ENCODE measurements at places on chromosomes 16 and 17. TPM values are rescaled to one million over a fixed set of nuclear protein-coding genes. Genes with fewer than 3 reads are reported as not detected.

DNA sequence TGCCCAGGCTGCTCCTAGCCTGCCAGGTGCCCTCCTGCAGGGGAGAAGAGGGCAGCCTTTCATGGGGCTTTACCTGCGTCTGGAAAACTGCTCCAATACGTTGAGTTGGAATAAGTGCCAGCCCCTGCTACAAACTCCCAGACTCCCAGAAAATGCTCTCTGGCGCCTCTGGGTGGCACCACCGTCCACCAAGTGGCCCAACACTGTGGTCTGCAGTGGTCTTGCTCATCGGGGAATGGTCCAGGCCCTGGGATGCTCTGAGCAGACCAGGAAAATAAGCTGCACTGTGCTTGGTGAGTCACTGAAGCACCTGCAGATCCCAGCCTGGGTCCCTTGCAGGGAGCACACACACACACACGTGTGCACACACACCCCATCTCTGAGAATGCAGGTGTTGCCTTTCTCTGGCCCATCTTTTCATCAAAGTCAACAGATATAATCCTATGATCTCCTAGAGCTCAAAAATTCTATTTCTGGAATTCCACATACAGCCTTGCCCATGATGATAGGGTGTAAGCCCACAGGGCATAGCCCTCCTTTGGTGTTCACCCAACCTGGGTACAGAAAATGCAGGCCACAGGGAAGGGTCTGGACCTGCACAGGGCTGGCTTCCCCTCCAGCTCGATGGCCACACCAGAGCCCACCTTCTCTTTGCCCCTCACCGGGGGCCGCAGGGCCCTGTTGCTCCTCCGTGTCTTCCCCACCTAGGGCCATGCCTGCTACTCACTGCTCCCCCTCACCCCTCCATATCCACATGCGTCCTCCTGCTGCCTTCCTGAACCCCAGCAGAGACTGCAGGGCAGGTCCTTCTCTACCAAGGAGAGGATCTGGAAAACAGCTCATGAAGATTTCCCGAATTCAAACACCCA, 20.5 kb downstream of the CDIP1 start:
- peak; percentile 30 for DNase-seq

- no peak for DNase-seq
Observed at GRCh38 chr16:69240331-69240730, 53.4 kb downstream of the SNTB2 start.

GRCh38 chr16:13436641-13437412, 483.1 kb upstream of the ERCC4 start:
- peak; percentile 99 for DNase-seq

GRCh38 chr17:51119415-51120356, 982 bp downstream of the SPAG9 start:
- DNase-seq = peak; percentile 76

- DNase-seq = peak; percentile 69
Observed at GRCh38 chr17:30920282-30920681, 1.5 kb upstream of the ADAP2 start.

DNA sequence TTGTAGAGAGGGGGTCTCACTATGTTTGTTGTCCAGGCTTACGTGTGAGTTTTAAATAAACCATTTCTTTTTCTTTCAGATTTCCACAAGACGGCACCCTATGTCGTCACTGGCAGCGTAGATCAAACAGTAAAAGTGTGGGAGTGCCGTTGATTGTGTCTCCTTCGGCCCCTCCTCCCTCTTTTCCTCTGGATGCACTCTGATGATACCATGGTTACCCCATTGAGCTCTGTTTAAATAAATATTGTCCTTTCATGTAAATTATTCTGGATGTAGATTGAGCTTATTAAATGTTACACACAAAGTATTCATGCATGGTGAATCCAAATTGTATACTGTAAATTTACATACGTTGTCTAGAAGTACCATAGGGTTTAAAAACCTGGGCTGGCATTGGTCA, 29.9 kb downstream of the CLUH start:
- no peak for DNase-seq

CA7 gene
- total RNA-seq = not detected

DNA sequence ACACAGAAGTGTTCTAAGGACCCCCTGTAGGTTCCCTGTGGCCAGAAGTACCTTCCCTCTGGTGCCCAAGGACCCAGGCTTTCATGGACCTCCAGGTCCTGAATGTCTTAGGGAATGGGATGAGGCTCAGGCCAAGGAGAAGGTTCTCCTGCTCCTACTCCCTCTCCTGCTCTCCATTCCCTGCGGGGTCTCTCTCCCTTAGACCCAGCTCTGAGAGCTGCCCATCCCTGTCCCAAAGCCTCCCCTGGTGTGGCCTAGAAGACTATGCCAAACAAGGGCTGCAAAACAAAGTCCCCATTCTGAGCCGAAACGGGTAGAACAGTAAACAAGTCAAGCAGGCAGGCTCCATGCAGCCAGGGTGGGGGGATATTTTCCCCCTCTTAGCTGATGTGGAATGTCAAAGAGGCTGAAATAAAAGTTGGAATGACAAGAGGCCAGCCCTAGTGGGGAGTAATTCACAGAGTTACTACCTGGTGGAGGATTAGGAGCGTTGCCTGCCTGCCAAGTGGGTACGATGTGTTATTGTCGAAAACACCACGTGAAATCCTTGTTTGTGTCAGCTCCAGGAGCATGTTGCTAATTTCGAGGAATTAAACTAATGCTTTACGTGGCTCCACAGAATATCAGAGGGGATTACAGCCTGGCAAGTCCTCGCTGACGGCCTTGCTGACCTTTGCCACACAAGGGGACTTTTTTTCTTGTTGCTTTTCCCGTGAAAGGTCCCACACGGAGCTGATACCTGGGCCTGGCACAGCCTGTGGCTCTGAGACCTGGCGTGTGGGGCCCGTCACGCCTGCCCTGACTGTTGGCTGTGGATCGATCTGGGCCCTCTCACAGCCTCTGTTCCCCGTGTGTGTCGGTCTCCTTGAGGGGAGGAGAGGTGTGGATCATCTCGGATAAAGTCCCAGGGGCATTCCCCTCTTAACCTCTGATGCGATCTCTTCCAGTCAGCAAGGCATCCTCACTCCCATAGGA, 2.9 kb downstream of the WFIKKN2 start:
- no peak for DNase-seq

DNA sequence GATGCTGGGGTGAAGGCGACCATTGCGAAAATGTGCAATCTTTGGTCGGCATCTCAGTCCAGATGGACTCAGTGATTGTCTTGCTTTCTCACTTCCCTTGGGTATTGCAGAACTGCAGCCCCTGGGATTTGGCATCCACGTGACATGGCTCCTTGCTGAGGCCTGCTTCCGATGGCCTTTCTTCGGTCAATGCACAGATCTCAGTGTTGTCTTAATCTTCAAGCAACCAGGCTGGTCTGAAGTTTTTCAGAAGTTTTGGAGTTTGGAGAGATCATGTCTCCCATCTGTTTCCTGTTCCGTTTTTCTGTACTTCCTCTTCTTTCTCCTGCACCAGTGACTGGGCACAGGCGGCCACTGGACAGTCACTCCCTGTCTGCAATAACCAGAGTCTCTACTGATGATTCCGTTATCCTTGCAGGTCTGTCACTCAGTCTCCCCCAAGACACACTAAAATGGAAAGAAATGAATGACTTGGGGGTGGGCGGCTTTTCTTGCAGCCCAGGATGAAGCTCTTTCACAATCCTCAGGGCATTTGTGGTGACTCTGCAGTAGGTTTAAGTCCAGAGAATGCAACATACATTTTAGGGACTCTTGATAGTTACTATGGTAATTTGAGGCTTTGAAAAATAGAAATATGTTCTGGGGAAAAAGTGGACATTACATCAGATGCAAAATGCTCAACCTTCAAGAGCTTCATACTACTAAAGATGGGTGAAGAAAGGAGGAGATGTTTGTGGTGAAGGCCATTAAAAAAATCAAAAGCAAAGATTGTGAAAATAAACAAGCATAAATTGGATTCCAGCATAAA, 106.3 kb upstream of the ZFHX3 start:
- no peak for DNase-seq

GRCh38 chr17:77208217-77208808, 67.5 kb downstream of the SEC14L1 start:
- DNase-seq = peak; percentile 53

DNA sequence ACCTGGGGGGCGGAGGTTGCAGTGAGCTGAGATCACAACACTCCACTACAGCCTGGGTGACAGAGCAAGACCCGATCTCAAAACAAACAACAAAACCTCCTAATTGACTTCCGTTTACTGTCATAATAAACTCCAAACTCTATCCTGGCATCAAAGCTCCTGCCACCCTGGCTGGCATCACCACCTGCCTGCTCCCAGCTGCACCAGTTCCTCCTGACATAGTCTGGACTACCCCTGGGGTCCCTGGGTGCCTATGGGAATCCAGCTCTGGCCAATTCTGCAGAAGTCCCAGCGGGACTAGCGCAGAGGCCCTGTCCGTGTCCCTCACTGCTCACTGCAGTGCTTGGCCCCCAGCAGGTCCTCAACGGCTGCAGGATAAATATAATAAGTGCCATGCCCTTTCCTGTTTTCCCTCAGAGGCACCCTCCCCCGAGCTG, 723 bp downstream of the NTHL1 start:
- no peak for DNase-seq

PRR29 gene
- total RNA-seq = 1.1 TPM

DVL2 gene
- 33.3 TPM for total RNA-seq

DNA sequence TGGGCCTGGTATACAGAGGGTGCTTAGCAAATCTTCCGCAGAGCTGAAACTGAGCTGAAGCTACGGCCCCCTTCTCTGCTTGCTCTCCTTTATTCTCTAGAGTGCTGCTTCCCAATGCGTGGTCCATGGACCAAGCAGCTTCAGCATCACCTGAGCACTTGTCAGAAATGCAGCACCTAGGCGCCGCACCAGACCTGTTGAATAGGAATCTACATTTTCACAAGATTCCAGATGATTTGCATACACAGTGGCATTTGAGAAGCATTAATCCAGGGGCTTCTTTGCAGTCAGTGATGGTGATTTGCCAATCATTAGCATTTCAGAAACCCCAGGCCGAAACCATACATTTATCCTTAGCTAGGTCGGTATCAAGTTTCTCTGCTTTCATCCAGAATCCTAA, 204.2 kb downstream of the CDH13 start:
- no peak for DNase-seq

- DNase-seq = no peak
Observed at GRCh38 chr16:84794186-84794585, 25.6 kb upstream of the CRISPLD2 start.

DNA sequence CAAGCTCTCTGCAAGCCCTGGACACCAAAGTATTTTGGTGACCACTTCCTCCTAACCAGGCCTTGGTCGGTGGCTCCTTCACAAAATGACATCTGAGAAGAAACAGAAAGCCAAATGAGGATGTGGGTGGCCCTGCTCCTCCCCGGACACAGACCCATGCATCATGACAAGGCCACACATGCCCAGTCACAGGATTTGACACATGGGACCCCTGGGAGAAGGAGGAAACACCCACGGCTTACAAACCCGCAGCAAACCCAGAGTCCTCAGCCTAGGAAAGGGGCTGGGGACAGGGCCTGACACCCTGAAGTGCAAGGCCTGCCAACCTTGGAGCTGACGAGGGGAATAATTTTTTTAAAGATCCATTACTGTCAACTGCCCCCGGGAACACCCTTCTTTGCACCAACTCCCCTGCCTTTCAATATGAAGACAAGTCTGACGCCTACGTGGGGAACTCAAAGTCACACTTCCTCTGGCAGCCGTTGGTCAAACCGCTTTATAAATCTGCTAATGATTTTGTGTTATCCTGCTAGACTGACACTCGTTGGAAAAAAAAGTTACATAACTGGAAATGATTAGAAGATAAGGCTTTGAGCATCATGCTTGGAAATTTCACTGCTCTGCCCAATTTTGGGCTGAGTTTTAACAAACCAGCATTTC, 41.3 kb downstream of the GAS7 start:
- DNase-seq = no peak

NOS2 gene
- total RNA-seq = 1.2 TPM

GRCh38 chr17:72175787-72176515, 55.1 kb downstream of the SOX9 start:
- DNase-seq = no peak

- no peak for DNase-seq
Observed at GRCh38 chr16:56835320-56835719, 29.7 kb upstream of the SLC12A3 start.

- DNase-seq = no peak
Observed at GRCh38 chr17:73984941-73985340, 218.5 kb upstream of the RPL38 start.

- DNase-seq = no peak
Observed at GRCh38 chr17:80220736-80221215, 549 bp downstream of the SLC26A11 start.

ADAM11 gene
- 0.14 TPM for total RNA-seq

DNA sequence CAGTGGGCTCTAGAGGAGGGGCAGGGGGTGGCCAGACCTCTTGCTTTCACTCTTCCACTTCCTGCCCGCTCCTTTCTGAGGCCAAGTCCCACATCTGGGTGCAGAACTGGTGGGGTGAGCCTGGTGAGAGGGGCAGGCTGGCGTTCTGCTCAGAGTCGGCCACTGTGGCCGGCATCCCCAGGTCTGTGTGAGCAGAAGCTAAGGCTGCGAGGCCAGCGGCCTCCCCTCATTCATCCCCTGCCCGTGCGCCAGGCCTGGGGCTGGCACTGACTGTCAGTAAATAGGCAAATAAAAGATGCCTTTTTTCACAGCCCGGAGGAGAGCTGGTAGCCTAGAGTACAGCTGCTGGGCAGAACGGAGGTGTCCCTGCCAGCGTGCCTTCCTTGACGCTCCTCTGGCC, 1.2 kb downstream of the DEF8 start:
- no peak for DNase-seq

DNAJC7 gene
- total RNA-seq = 72.9 TPM
